ENCODE measurements at places on chromosomes 2 and 18.
A peak's percentile ranks its signal among the peaks of the same experiment; 100 is the strongest.

GRCh38 chr2:82839036-82839435 is 1620.0 kb downstream of the SUCLG1 start:
- DNase-seq: no peak

DNA sequence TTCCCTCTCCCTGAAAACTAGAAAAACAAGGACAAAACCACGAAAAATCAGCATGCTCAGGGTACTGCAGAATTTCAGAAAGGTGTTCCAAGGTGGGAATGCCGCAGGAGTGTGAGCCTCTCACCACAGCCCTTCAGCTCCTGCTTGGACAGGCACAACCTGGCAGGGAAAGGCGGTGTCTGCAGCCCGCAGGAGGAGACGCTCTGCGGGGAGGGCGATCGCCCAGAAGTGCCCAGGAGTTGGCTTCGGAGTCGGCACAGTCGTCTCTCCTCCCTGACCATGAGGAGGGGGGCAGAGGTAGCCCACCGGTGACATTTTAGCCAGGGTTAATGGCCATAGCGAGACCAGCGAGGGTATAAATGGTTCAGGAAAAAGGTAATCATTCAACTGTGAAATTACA is 57.2 kb downstream of the TMEM18 start:
- no peak for DNase-seq

- DNase-seq: peak; percentile 31
These were observed 1.1 kb upstream of the GPR55 start for GRCh38 chr2:230925879-230926765.

DNA sequence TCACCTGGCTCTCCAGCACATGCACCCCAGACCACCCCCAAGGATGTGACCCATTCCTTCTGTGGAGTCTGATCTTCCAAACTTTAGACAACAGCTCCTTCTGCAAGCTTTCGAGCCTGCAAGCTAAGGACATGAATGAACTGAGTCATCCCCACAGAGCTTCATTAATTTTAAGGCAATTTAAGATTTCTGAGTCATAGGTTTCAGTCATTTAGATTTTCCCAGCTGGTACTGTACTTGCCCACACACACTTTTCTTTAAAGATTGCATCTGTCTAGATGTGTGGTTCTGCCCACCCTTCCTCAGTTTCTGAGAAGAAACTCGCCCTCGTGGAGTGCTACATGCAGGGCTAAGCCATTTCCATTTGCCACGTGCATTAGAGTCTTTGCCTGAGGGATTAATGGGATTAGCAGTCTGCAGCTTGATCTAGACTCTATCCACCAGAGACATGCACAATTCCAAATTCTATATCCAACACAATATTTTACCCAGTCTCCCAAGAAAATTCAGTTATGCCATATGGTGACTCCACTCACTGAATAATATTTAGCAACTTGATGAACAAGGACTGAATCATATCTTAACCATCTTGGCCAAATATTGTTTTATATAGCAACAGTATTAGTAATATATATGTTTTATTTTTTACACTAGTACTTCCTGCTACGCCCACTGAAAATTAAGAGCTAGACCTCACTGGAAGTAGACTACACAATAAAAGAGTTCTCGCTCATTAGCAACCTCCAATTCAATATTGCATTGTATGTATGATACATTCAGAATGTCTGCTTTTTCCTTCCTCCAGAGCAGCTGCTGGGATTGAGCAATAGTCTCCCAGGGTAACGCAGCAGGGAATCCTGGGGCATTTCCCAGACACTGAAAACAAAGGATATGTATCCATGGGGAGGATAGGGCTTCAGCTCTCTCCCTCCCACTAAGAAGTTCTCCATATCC is 14.3 kb upstream of the TRIB2 start:
- DNase-seq: no peak

- no peak for DNase-seq
These were observed 359.6 kb upstream of the MC4R start for GRCh38 chr18:60732143-60732542.

DNA sequence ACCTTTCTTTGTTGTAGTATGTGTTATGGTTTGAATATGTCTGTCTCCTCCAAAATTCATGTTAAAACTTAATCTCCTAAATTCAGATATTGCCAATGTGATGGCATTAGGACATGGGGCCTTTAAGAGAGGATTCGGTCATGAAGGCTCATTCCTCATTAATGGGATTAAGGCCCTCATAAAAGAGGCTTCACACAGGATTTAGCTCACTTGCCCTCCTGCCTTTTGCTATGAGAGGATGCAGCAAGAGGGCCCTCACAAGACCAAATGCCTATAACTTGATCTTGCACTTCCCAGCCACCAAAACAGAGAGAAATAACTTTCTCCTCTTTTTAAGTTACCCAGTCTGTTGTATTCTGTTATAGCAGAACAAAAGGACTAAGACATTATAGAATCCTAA is 19.7 kb downstream of the ZBTB14 start:
- no peak for DNase-seq

DNA sequence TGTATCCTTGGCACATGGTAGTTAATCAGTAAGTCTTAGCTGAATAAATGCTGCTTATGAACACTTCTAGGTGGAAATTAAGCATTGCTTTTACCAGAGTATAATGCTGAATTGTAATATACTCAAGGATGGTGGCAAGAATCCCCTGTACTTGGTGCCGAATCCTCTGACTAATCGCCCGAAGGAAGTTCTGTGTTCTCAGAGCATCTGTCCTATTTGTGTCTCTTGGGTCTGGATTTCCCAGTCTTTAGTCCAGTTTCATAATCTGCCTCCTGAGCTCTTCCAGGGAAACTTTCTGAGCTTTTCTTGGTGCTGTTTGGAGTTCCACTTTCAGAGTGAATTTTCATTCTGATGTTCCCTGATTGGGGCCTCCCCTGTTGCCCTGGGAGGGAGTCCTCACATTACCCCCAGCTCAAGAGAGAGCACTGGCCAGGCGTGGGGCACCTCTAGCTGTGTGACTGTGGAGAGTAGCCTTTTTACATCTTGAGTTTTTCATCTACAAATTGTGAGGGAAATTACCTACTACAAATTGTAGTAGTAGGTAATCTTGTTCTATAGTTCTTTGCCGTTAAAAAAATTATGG is 144.9 kb downstream of the LTBP1 start:
- no peak for DNase-seq

DNA sequence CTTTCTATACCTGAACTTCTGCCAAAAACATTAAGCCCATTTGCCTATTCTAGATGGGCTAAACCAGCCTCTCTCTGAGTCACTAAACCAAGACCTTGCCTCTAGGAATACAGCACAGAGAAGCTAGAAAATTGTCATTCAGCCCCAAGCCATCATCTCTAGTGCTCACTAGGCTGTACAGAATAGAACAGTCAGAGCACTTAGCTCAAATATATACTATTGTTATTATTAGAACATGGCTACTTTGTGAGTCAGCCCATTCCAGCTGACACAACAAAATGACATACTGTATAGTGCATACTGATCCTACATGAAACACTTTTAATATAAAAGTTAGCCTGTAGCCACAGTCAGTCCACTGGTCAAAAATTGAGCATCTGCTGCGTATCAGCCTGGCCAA is 418.8 kb downstream of the NRXN1 start:
- no peak for DNase-seq

- DNase-seq: no peak
These were observed 161.8 kb downstream of the LNPK start for GRCh38 chr2:175840256-175840655.

GRCh38 chr2:26574900-26575560 is 66.1 kb downstream of the CIB4 start:
- DNase-seq: no peak

- no peak for DNase-seq
These were observed 165.4 kb downstream of the MYCN start for GRCh38 chr2:16105669-16106281.

DNA sequence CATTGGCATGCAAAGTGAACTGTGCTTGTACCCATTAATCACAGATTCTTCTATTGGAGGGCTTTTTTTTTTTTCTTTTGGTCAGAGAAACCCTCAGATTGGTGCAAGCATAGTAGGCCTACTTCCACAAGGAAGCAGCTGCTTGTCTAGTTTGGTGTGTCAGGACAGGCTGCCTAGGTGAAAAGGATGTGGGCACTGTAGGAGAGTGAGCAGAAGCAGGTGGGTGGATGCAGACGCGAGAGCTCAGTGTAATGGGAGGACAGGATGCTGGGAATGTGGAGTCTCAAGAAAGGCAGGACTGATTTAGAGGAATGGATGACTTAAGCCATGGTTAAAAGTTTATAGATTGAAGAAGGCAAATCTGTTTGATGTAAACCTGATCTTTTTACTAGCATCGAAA is 3.1 kb downstream of the ELP2 start:
- no peak for DNase-seq

DNA sequence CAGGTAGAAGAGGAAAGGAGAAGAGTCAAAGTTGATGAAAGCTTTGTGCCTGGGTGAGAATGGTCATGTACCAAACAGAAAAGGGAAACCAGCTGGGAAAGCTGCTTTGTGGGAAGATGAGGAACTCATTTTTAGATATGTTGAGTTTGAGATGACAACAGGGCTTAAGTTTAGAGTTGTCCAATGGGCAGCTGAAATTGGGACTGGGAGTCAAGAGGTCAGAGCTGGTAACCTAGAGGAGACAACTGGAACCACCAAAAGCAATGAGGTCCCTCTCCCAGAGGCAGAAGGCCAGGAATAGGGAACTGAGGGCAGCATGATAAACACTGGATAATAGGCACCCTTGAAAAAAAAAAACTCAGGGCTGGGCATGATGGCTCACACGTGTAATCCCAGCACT is 48.8 kb downstream of the SLC4A1AP start:
- no peak for DNase-seq

Data from stimulated activated CD4-positive, alpha-beta T cell treated with anti-CD3 and anti-CD28 coated beads, Interleukin-15, amount 100 ng/mL, for 1 hour (primary cell).